ENCODE measurements at places on chromosomes 12 and 14.

DNA sequence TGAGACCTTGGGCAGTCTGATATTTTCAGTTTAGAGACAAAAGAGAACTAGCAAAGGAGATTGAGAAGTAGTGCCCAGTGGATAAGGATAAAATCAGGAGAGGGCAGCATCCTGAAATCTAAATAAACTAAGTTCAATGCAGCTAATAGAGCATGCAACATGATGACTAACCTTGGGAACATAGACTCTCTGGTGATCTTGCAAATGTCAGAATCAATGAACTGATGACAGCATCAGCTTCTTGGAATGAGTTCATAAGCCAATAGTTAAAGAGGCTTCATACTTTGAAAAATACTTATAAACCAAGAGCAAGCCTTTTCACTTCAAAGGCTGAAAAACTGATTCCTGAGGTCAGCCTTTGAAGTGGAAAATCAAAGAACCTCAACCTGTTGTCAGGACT, 8.2 kb downstream of the TAS2R19 start:
- DNase-seq: no peak

DNA sequence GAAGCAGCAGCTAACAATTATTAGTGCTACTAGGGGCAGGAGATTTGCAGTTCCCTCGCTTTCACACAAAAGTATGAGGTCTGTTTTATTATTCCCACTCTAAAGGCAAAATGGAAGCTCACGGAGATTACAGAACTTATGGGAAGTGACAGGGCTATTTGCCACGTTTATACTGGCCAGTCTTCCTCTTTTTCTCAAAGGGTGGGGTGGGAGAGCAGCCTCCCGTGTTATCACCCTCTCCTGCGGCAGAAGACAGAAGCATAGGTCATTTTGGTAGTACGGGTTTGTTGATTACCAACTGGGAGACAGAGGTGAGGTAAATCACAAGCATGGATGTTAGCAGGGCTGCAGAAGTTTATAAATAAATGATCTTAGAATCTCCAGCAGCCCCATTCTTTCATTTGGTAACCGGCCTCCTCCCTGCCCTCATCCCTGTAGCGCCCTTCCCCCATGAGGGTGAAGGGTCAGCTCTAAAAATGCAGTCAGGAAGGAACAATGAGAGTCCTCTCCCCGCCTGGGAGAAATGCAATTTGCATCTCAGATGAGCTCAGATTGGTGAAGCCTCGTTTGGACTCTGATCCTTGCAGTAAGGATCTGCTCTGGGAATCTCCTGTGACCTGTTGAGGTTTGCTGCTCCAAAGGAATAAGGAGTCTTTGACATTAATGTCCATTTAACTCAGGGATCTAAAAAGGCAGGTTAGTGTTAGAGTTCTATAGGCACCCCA, 44.7 kb upstream of the SINHCAF start:
- no peak for DNase-seq

GRCh38 chr14:51855234-51855633, 5.2 kb upstream of the GNG2 start:
- no peak for DNase-seq

DNA sequence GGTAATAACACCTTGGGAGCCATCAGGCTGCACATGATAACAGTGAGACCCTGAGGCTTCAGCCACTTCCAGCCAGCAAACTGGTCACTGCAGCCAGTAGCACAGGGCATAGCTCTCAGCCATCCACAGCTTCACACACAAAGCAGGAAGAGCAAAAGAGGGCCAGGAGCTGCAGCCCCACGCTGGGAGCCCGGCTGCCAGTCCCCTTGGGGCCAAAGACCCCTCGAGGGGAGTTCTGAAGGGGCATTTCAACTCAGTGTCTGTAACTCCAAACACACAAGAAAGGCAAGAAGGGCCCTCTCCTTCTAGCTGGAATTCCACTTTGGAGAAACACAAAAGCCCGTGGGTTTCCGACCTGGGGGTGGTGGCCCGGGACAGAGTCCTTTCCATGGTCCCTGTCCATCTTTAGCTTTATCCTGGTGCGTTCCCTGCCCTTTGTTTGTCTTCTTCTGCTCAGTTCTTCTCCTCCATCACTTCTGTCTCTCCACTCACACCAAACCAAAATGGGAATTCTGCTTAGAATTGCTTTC, 151.8 kb upstream of the FKBP4 start:
- no peak for DNase-seq

DNA sequence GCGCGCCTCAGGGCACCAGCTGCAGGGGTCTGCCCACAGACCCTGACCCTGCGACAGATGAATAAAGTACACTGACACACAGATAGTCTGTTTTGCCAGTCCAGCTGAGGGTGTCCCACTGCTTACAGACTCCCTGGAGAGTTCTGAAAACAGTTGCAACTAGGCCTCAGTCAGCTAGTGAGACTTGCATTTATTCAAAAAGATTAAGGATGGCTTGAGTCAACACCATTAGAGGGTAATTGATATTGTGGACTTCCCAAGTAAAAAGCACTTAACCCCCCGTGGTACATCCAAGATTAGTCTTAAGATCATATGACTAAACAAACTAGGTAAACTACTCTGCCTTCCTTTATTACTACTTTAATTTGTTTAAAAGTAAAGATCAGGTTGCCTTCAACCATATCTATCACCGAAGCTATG, 11.1 kb upstream of the PSEN1 start:
- no peak for DNase-seq

DNA sequence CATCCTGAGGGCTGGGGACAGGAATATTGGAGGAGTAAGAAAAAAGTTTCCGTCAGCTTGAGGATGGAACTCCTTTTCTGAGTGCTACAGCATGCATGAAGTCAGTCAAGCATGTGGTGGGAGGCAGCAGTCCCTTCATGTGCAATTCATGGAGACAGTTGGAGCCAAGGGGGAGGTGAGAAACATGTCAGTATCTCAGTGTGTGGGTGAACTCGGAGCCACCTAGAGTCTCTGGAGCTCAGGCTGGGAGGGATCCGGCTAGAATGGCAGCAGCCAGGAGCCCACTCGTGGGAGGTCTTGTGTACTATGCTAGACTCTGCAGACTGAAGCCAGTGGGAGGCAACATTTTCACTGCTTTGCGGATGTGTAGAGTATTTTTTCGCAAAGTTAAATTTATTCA, 60.3 kb downstream of the AVPR1A start:
- DNase-seq: no peak
